Cardiac muscle cell (in vitro differentiated cells and primary cell): ENCODE measurements at places on chromosomes 2 and 18. TPM values are rescaled to one million over a fixed set of nuclear protein-coding genes. Genes with fewer than 3 reads are reported as not detected.

LIMS4 gene
- 0.31 and 3.1 TPM in 2 replicates for polyA plus RNA-seq

LIPG gene
- polyA plus RNA-seq = 1.5 and 2.8 TPM in 2 replicates

DNA sequence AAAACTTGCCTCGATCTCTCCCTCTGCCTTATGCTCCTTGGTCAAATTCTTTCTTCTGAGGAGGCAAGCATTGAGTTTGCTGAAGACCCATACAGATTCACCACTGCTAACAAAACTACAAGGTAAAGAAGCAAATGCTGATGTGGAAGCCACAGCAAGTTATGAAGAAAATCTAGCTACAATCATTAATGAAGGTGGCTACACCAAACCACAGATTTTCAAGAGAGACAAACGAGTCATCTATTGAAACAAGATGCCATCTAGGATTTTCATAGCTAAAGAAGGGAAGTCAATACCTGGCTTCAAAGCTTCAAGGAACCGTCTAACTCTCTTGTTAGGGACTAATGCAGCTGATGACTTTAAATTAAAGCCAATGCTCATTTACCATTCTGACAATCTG is 203.2 kb downstream of the METTL4 start:
- no peak for DNase-seq

DNA sequence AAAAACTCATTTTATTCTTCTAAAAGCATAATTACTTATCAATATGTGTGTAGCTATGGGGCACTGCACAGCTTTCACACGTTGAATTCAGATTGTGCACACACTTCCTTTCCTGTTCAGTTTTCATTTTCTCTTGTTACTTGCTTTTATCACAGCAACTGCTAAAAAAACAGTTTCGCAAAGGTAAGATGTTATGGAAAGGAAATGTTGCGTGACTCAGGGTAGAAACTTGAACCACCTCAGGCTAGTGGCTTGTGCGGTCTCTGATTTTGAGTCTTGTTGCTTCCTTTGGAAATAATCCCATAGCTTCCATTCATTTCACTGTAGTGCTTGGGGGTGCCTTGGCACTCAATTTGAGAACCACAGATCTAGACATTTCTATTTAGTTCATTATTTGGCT is 171.9 kb downstream of the FMNL2 start:
- DNase-seq = no peak

DGKD gene
- 21.0 and 44.5 TPM in 2 replicates for polyA plus RNA-seq

TUBA4B gene
- not detected in 2 replicates for polyA plus RNA-seq

- DNase-seq = no peak
Measured at GRCh38 chr18:47577520-47577919, 326.1 kb upstream of the SKOR2 start.

GRCh38 chr2:188524519-188525113 is 232.9 kb downstream of the GULP1 start:
- peak; percentile 55 for DNase-seq

ITPRIPL1 gene
- polyA plus RNA-seq = 1.3 and 1.5 TPM in 2 replicates

ZNF514 gene
- 18.4 and 20.3 TPM in 2 replicates for polyA plus RNA-seq

GRCh38 chr18:59718108-59718463 is 20.9 kb upstream of the CCBE1 start:
- DNase-seq = no peak

- DNase-seq = peak; percentile 23
Measured at GRCh38 chr18:76658627-76659026, 163.6 kb upstream of the ZNF516 start.

- DNase-seq = peak; percentile 78
Measured at GRCh38 chr2:144524118-144525009, 4.4 kb upstream of the ZEB2 start.

PARD3B gene
- polyA plus RNA-seq = 4.3 and 5.1 TPM in 2 replicates

GRCh38 chr2:80258793-80259192 is 45.8 kb downstream of the LRRTM1 start:
- DNase-seq = no peak

NOSTRIN gene
- polyA plus RNA-seq = 2.9 and 3.6 TPM in 2 replicates
